ENCODE measurements at places on chromosomes 3 and 15.

DNA sequence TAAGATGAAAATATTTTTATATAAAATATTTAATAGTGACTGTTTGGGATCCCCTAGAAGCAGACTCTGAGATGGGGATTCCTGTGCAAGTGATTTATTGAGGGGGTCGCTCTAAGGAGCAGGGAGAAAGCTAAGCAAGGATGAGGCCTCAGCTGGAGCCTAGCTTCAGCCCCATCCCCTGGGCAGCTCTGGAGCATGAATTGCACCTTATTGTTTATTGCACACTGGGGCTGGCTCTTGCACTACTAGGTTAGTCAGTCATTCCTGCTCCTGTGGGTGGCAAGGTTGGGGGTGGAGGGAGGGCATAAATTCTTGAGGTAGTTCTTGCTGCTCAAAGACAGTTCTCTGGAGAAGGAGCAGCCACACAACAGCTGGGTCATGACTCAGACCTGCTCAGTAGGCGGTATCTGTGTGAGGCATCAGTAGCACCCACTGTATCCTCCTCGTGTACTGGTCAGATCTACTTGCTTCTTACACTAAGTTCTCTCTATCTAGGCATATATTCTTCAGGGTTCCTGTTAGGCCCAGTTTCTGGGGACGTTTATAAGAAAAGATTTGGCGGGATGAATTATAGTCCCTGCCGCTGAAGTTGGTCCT, 27.2 kb upstream of the TNFSF10 start:
- DNase-seq, result no peak

- no peak for DNase-seq
Observed at GRCh38 chr15:65254356-65254755, 32.3 kb downstream of the PARP16 start.

- DNase-seq, result no peak
Observed at GRCh38 chr15:91075739-91076138, 24.3 kb upstream of the SV2B start.

GRCh38 chr3:6022621-6023020, 835.1 kb downstream of the EDEM1 start:
- DNase-seq, result no peak

DNA sequence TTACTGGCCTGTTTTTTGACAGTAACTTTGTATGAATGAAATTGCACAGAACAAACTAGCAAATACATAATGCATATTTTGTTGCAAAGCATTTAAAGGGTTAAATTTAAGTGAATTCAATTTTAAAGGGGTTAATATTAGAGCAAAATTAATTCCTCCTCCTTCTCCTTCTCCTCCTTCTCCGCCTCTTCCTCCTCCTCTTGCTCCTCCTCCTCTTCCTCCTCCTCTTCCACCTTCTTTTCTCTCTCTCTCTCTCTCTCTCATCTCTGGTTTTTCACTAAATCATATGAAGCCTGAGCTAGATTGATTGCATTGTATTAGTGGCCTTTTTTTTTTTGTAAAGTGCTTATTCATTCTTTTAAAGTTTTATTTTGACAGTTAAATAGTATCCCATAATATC, 154.5 kb downstream of the THRB start:
- no peak for DNase-seq

DNA sequence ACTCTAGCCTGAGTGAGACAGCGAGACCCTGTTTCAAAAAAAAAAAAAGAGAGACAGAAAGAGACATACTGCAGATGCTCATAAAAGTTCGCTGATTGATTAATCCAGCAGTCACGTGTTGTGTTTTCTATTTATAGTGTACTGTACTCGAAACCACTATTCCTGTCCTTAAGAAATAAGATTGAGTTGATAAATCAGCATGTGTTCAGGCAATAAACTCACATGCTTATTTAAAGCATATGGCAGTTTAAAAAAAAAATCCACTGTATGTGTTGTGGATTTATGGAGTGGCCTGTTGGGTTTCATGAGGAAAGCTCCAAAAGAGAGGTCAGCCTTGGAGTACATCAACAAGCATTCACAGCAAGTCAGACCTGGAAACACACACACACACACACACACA, 17.7 kb downstream of the RPL22L1 start:
- DNase-seq, result no peak

- peak; percentile 46 for DNase-seq
Observed at GRCh38 chr15:77507911-77508310, 87.2 kb downstream of the HMG20A start.

GRCh38 chr15:48962662-48963523, 826 bp downstream of the SHC4 start:
- no peak for DNase-seq

Measured in frontal cortex (tissue), 4 donors.